ENCODE measurements at places on chromosomes 2 and 18. TPM values are rescaled to one million over a fixed set of nuclear protein-coding genes. Genes with fewer than 3 reads are reported as not detected.

Gene NLRC4
- not detected for total RNA-seq

Gene HOXD10
- total RNA-seq: not detected

Gene TNFAIP6
- total RNA-seq: 20.0 TPM

Gene SIGLEC15
- total RNA-seq: not detected

Gene AP1S3
- total RNA-seq: 0.68 TPM

Gene APOB
- 0.12 TPM for total RNA-seq

Gene GKN2
- total RNA-seq: not detected

Gene ZSWIM2
- total RNA-seq: not detected

Gene SLC39A10
- total RNA-seq: 21.6 TPM

Gene BCL11A
- 1.3 TPM for total RNA-seq

Gene EXOC6B
- total RNA-seq: 12.2 TPM

Gene ASXL3
- 0.34 TPM for total RNA-seq

Gene DLX1
- total RNA-seq: not detected

Gene MOGAT1
- not detected for total RNA-seq

Gene PLCL1
- total RNA-seq: 5.8 TPM

Gene LRRTM1
- 0.23 TPM for total RNA-seq

Gene RMC1
- total RNA-seq: 20.0 TPM
